Spinal cord (tissue), 10 donors: ENCODE measurements at places on chromosomes 5 and 9. TPM values are rescaled to one million over a fixed set of nuclear protein-coding genes. Genes with fewer than 3 reads are reported as not detected.

The STRBP gene
- 70.6 TPM for polyA plus RNA-seq

DNA sequence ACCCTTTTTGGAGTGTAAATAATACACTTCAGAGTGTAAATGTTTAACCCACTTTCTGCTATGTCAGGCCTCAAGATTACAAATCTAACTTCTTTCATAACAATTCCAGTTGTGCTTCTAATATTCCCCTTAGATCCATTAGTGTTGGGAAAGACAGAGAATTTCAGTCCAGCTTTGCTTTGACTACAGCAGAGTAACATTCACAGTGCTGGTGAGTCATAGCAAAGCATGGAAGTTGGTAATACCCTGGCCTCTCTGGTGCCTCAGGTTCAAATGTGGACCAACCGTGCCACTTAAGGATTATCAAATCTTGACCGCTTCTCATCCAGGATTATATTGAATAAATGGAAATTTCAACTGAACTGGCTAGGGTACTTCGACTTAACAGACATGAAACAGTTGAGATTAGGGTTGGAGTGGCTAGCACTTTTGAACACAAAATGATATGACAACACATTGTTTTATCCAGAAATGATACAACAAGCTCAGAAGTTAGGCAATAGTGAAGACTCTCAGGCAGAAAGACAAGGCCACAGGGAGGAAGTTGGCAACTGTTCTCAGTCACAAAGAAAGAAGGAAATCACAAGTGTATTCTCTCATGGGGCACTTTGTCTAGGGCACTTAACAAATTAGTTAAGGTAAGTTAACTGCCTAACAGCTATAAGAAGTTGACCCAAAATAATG lies 24.4 kb upstream of the RASA1 start:
- no peak for DNase-seq
- no peak overlapping the region for H3K27ac ChIP-seq
- no peaks in the 10 kb centered on the region for H3K4me1 ChIP-seq

The IL4 gene
- polyA plus RNA-seq = not detected

The PCDHB11 gene
- polyA plus RNA-seq = 3.9 TPM
